ENCODE measurements at places on chromosomes 3 and 15.
A peak's percentile ranks its signal among the peaks of the same experiment; 100 is the strongest.

DNA sequence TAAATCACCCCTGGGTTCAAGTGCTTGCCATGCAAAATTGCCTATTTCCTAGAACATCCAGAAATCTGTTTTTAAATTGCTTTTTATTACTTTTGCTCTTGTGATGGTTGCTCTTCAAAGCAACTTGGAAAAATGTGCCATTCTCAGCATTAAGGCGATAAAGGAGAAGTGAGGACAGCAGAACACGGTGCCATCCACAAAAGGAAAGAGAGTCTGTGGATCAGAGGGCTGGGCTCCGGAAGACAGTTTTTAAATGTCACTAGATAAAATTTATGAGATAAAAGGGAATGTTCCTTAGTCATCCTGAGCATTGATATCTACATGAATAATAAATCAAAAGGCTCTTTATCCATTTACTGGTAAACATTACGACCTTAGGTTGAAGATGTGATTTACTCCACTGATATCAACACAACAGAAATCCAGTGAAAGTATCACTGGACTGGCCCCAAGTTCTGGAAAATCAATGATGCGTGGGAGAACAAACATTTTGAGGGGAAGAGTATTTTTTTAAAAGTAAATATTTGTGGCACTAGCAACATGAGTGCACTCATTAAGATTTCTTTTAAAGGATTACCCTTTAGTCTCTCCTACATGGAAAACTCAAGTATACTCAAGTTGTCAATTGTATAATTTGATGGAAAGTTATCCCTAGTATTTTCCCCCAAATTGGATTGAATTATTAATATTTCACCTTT, 554.7 kb downstream of the FHIT start:
- DNase-seq = no peak

- no peak for DNase-seq
These were observed 73.8 kb upstream of the MRPS22 start for GRCh38 chr3:139269984-139270383.

GRCh38 chr15:69484837-69485236, 32.2 kb downstream of the RPLP1 start:
- peak; percentile 12 for DNase-seq

DNA sequence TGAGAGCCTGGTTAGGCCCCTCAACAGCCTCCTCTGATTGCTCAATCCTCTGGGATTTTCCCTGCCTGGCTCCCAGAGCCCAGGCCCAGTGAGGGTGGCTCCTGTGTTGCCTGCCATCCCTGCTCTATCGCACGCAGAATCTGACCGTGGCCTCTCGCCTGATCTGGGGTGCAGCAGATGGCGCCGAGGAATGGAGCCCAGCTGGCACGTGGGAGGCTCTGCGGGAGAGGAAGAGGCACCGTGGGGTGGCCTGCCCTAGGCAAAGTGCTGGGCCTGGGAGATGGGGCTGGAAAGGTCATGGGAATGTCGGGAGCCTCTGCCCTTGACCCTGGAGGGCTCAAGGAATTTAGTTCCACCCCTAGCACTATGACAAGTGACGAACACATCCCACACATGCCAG, 10.3 kb downstream of the SV2B start:
- DNase-seq = no peak

DNA sequence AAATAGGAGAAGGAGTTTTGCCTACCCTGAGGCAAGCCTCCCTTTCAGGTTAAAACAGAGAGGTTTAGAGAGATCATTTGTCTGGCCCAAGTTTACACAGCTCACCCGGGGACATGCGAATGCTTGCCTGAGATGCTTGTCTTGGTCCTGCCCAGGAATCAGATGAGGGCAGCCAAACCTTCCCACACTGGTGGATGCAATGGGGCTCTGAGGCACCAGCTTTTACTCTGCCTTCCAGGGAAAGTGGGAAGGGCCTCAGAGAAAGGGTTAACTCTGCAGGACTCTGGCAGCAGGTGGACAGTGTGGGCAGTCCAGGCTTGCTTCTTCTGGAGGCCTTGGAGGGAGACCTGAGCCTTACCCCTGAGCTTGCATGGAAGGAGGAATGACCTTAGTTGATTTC, 90.0 kb downstream of the LRRK1 start:
- DNase-seq = no peak

DNA sequence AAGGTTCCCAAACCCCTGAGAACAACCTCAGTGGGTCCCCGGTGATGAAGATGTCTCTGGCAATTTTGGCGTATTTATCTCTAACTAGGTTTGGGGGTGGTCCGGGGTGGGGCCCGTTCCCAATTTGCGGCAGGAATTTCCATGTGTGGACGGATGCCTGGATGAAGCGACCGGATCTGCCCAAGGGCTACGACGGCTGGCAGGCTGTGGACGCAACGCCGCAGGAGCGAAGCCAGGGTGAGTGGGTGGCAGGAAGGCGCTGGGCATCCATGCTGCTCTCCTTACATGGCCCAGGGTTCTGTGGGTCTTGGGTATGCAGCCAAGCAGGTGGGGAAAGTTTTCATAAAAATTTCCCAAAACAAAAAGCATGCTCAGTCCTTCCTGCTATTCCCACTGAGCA, 29.3 kb downstream of the TGM4 start:
- no peak for DNase-seq

DNA sequence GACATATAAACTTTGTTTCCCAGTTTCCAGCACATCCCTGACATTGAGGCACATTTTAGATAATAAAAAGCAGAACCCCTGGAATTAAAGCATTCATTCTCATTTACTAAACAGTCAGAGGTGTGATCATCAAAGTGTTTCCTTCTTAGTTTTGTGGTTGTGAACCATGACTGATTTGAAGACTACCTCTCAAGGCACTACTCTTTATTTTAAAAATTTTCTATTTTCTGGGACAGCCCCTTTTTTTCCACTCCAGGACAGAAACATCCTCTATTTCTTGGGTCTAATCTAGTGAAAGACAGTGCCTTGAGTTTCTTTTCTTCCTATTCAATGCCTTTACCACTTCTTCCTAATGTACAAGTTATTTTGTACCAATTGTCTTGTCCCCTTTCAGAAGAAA, 5.2 kb downstream of the SST start:
- DNase-seq = no peak

GRCh38 chr15:80105193-80105592, 45.7 kb downstream of the ZFAND6 start:
- DNase-seq = no peak
